ENCODE measurements at places on chromosomes 1 and 21.

GRCh38 chr21:39911286-39912199 is 44.3 kb downstream of the PCP4 start:
- no peak for DNase-seq

- DNase-seq: no peak
Measured at GRCh38 chr1:212752252-212752933, 39.2 kb downstream of the NSL1 start.

DNA sequence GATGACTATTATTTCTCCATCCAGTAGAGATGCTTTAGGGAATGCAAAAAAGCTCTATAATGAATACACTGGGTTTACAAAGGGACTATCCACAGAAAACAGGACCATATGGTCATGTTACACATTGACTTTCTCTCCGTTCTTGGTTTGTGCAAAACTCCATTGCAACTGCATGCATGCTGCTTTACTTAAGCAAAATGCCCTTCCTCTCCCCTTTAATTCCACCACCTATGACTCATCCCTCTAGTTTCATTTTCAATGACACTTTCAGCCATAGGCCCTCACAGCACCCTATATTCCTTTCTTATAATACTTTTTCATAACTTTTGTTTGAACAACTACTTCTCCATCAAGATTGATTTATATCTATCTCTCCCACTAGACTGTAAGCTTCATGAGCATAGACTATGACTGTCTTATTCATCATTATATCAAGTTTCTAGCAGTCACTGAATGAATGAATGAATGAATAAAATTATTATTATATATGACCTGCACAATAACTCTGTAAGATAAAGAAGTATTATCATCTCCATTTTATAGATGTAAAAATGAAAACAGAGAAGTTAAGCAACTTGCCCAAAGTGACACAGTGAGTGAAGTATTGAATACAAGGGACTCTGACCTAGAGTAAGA is 248.9 kb downstream of the PLPP3 start:
- no peak for DNase-seq

- no peak for DNase-seq
Measured at GRCh38 chr1:152374451-152374850, 14.6 kb upstream of the FLG2 start.

DNA sequence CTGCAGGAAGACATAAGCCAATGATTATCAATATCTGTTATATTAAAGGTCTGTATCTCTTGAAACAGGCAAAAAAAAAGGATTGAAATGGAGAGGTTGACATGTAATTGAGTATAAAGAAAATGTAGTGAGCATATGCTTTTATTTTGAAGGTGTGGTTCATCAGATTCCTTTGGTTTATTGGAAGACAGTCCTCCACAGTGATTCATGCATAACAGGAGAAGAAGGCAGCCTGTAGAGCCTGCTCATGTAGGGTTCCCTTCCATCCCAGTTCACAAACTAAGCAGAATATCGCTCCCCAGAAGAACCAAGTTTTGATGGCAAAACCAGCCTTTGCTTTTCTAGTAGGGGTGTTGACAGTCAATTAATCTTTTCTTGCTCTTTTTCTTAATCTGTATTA is 1016.8 kb upstream of the ADGRL4 start:
- DNase-seq: no peak

DNA sequence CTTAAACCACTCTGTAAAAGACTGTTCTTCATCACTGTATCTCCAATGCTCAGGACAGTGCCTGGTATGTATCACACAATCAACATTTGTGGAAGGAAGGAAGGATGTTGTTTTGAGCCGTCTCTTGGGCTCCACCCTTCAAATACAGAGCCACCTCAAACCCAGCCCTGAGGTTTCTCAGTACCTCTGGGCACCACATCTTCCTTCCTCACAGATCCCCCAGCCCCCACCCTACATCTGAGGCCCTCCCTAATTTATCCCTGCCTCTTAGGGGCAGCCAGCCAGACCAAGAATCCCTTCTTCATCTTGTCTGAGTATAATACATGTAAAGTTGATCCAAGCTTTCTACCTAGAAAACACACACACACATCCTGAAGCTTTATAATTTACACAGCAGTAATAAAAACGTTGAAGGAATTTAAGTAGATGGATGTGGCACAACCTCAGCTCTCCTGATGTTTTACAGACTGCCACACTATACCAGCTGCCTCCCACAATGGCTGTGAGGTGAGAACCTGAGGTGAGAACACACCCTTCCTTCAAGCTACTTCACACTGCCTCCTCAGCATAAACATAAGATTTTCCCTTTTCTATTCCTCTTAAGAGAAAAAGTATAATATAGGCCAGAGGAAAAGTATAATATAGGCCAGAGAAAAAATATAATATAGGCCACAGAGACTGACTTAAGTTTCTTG is 48.5 kb downstream of the CDC7 start:
- no peak for DNase-seq

GRCh38 chr1:167561753-167562152 is 8.2 kb upstream of the CREG1 start:
- DNase-seq: no peak

DNA sequence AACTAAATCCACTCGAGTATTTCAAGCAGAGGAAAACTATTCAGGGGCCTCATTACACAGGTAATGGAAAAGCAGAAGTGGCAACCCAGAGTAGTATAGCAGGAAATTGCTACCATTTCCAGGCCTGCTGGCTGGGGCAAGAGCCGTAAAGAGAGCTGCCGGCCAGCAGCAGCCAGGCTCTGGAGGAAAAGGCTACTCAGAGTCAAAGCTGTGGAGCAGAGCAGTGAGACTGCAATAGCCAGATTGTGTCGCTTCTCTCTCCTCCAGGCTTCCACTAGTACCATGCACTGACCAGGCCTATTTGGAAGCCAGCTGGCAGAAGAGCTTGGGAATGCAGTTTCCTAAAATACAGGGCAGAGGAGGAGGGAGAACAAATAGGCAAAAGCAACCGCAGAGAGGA is 155.5 kb downstream of the OMA1 start:
- no peak for DNase-seq

- no peak for DNase-seq
Measured at GRCh38 chr1:8477166-8477982, 159.5 kb downstream of the SLC45A1 start.

GRCh38 chr1:54323324-54323739 is 82.9 kb downstream of the SSBP3 start:
- no peak for DNase-seq

- DNase-seq: no peak
Measured at GRCh38 chr21:41222247-41223068, 54.5 kb downstream of the BACE2 start.

GRCh38 chr1:225811622-225812487 is 1.9 kb downstream of the EPHX1 start:
- no peak for DNase-seq

GRCh38 chr21:34890724-34891612 is 158.1 kb downstream of the RUNX1 start:
- peak; percentile 63 for DNase-seq

DNA sequence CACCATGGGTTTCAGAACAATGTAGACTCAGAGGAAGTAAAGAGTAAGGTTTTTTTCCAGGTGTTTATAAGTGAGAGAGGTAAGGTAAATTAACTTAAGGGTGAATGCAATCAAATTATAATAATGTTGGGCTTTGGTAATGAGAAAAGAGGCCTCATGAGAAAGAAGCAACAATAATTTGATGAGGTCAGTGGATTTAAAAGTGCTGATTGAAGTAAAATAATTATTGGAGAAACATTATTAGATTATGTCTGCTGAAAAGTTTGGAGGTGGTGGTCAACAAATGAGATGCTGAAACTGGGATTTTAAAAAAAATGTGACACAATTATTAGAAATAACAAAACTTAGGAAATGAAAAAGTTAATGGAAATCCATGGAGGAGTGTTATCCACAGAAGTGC is 187.4 kb upstream of the BRINP3 start:
- no peak for DNase-seq

GRCh38 chr1:46034601-46035516 is 97.6 kb downstream of the PIK3R3 start:
- DNase-seq: no peak

GRCh38 chr1:59997479-59998115 is 71.0 kb upstream of the CYP2J2 start:
- DNase-seq: no peak

DNA sequence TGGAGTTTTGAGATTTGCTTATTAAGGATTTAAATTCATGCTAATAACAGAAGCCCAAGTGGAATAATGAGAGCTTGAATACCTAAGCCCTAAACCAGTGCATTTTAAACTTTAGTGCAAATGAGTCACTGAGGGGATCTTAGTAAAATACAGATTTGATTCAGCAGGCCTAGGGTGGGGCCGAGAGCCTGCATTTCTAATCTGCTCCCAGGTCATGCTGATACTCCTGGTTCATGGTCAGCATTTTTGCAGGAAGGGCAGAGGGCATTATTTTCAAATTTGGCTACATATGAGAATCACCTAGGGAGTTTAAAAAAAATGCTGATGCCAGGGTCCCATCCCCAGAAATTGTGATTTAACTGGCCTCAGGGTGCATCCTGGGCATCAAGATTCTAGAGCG is 39.3 kb downstream of the DNTTIP2 start:
- no peak for DNase-seq

DNA sequence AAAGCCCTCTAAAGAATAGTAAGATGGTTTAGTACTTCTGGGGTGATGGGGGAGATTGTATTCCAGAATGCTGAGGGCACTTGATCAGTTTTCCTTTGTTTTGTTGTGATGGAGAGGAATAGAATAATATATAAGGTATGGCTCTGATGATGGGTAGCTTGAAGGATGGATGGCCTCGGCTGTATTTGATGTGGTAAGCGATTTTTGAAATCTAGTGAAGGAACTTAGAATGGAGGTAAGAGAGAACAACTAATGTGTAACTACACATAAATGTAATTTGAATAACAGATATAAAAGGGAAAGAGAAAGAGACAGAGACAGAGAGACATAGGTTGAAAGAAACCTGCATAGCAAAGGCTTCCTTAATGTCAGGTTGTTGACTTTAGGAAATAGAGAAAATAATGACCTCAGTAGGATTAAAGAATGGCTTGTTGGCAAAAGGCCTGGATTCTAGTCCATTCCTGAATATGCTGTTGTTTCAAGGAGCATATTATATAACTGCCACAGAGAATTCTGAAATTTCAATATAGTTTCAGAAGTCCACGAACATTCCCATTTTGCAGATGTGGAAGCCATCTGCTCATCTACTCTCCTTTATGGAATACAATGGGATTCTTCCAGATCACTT is 58.7 kb downstream of the NIBAN1 start:
- no peak for DNase-seq

DNA sequence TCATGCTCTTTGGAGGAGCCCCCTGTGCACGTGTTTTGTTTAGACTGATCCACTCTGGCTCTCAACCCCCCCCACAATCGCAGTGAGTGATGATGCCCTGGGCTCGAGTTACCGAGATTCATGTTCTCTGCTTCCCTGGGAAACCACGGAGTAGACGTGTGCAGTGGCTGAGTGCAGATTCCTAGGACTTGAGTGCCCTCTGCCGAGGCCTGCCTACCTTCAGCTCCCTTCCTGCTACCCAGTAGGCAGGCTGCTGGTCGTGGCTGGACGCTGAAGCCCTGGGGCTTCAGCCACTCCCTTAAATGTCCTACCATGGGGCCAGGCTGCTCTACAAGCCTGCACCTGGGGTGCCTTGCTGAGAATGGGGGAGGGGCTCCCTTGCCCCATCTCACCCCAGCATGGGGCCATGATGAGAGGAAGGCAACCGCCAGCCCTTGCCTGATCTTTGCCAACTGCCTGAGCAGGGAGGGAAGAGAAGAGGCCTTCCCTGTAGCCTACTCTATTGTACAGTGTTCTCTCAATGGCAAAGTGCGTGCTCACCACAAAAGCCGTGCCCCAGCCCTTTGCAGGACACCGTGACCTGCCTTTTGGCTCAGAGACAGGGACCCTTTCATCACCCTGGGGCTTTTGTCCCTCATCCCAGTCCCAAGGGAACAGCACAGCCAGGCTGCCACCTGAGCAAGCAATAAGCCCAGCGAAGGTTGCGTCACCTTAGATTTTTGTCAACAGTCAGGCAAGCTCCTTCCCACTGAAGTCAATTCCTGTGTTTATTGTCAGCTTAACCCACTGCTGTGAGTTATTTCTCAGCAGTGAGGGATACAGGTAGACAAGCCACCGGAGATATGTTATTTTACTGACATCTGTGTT is 4.1 kb upstream of the GRIK3 start:
- DNase-seq: no peak

- no peak for DNase-seq
Measured at GRCh38 chr1:206714331-206715058, 29.8 kb downstream of the MAPKAPK2 start.

DNA sequence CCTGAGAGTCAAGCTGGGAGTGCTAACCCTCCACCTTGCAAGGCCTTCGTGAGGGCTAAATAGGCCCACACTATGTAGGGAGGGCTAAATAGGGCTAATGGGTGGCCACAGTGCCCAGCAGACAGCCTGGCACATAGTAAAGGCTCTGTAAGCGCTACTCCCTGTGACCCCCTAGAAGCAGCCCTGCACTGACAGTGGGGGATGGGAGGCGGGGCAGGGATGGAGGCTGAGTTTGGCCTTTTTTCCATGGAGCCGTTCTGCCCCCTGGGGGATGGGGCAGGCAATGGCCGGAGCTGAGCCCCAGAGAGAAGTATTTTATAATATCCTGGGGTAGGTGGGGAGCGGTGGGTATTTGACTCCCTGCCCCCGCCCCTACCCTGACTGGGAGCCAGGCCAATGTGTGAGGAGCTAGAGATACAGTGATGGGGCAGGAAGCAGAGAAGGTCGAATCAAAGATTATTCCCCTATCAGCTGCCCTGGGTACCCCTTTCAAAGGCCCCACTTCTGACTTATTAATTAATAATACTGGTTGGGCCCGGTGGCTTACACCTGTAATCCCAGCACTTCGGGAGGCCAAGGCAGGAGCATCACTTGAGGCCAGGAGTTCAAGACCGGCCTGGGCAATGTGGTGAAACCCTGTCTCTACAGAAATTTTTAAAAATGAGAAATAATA is 42.3 kb downstream of the LACTBL1 start:
- peak; percentile 62 for DNase-seq

GRCh38 chr1:101953623-101954022 is 43.1 kb downstream of the OLFM3 start:
- no peak for DNase-seq

DNA sequence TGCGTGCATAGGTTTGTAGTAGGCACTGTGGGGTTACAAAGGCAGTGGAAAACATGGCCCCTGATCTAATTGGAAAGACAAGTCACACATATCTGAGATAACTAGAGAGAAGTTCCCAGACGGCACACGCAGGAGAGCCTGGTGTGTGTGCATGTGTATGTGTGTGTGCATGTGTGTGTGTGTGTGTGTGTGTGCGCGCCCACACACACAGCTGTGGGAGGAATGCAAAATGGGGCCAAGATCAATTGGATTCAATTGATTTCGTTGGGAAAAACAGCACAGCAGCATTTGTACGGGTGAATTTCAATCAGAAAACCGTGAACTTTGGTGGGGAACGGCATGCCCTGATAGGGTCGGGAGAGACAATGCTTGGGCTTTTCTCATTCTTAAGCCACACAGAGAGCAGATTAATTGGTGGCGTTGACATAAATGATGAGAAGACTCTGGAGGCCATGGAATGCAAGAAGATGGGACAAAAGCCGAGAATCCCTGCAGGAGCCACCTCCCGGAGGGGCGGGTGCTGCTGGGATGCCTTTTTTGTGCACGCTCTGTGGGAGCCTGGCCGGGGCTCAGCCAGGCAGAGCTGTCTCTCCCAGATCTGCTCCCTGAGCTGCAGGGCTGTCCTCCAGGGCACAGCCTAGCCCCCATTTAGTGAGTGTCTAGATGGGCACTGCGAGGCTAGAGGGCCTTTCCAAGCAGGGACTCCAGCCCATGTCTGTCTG is 322.0 kb downstream of the CAMTA1 start:
- no peak for DNase-seq

- no peak for DNase-seq
Measured at GRCh38 chr1:223137455-223138085, 5.5 kb downstream of the TLR5 start.
